ENCODE measurements at places on chromosomes 2 and 18.

- no peak for DNase-seq
- no peak overlapping the region for H3K4me3 ChIP-seq
- no peak overlapping the region for H3K27ac ChIP-seq
- H3K4me1 ChIP-seq, result peaks cover 3% of the 10 kb centered on the region
Measured at GRCh38 chr2:44197816-44198215, 29.1 kb downstream of the PPM1B start.

DNA sequence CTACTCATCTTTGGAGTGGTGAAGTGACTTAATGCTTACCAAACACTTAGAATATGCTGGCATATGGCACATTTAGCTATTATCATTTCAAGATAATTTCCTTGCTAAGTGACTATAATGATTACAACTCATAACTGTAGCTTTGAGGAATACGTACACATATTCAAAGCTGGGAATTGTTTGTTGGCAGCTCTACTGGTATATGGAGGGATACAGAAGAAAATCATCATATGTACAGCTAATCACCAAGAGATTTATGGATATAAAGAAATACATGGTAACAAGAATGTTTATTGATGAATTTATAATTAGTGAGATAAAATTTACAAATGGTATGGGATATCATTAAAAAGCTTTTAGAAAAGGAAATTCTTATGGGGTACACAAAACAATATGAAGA is 207.2 kb downstream of the GALNT13 start:
- DNase-seq, result no peak
- no peaks in the 10 kb centered on the region for H3K4me1 ChIP-seq
- no peaks in the 10 kb centered on the region for H3K36me3 ChIP-seq
- no peak overlapping the region for H3K4me3 ChIP-seq

- H3K4me3 ChIP-seq, result no peak within 1 kb of the TSS
- H3K4me1 ChIP-seq, result no peaks in the 10 kb centered on the region
- no peaks in the 10 kb centered on the region for H3K27me3 ChIP-seq
- no peak for DNase-seq
- H3K36me3 ChIP-seq, result no peaks in the 10 kb centered on the region
Measured at GRCh38 chr2:166494140-166494624, at the start of gene SCN7A. SCN7A (minus strand) TSS chr2:166494249; CDS start chr2:166477696, 16,553 bp downstream.

GRCh38 chr2:47725808-47726207 is 57.1 kb upstream of the MSH6 start:
- no peaks in the 10 kb centered on the region for H3K27me3 ChIP-seq
- no peak overlapping the region for H3K4me3 ChIP-seq
- H3K36me3 ChIP-seq, result no peaks in the 10 kb centered on the region
- H3K4me1 ChIP-seq, result peaks cover 9% of the 10 kb centered on the region
- no peak overlapping the region for H3K27ac ChIP-seq

- H3K27ac ChIP-seq, result peak overlapping the region; percentile 51
- DNase-seq, result peak; percentile 69
- peaks cover 17% of the 10 kb centered on the region for H3K4me1 ChIP-seq
- no peak overlapping the region for H3K4me3 ChIP-seq
- H3K36me3 ChIP-seq, result no peaks in the 10 kb centered on the region
Measured at GRCh38 chr2:60867848-60868247, 13.5 kb upstream of the REL start.

- no peak overlapping the region for H3K27ac ChIP-seq
- H3K4me1 ChIP-seq, result no peaks in the 10 kb centered on the region
- no peak overlapping the region for H3K4me3 ChIP-seq
Measured at GRCh38 chr2:163462993-163463392, 272.8 kb downstream of the FIGN start.

GRCh38 chr2:127142663-127143630 is 36.0 kb upstream of the BIN1 start:
- H3K36me3 ChIP-seq, result no peaks in the 10 kb centered on the region
- no peaks in the 10 kb centered on the region for H3K4me1 ChIP-seq
- H3K27me3 ChIP-seq, result no peaks in the 10 kb centered on the region
- DNase-seq, result no peak

- H3K36me3 ChIP-seq, result no peaks in the 10 kb centered on the region
- no peak overlapping the region for H3K4me3 ChIP-seq
- H3K4me1 ChIP-seq, result no peaks in the 10 kb centered on the region
- no peak overlapping the region for H3K27ac ChIP-seq
- H3K27me3 ChIP-seq, result no peaks in the 10 kb centered on the region
Measured at GRCh38 chr2:70391988-70392387, 90.1 kb upstream of the FAM136A start.

- H3K27ac ChIP-seq, result no peak overlapping the region
- no peak overlapping the region for H3K4me3 ChIP-seq
- peaks cover 51% of the 10 kb centered on the region for H3K36me3 ChIP-seq
- no peak for DNase-seq
- no peaks in the 10 kb centered on the region for H3K27me3 ChIP-seq
Measured at GRCh38 chr2:99425022-99425421, 64.8 kb downstream of the REV1 start.

GRCh38 chr18:31066266-31066665 is 23.7 kb upstream of the DSC3 start:
- no peak overlapping the region for H3K4me3 ChIP-seq
- H3K36me3 ChIP-seq, result no peaks in the 10 kb centered on the region
- H3K27me3 ChIP-seq, result no peaks in the 10 kb centered on the region

GRCh38 chr2:232415736-232416520 is 9.3 kb downstream of the ALPG start:
- peaks cover 8% of the 10 kb centered on the region for H3K4me1 ChIP-seq
- H3K36me3 ChIP-seq, result no peaks in the 10 kb centered on the region
- H3K27ac ChIP-seq, result no peak overlapping the region

- no peaks in the 10 kb centered on the region for H3K27me3 ChIP-seq
- peaks cover 36% of the 10 kb centered on the region for H3K36me3 ChIP-seq
- H3K4me3 ChIP-seq, result no peak overlapping the region
- DNase-seq, result no peak
- peak overlapping the region; percentile 11 for H3K27ac ChIP-seq
- peaks cover 13% of the 10 kb centered on the region for H3K4me1 ChIP-seq
Measured at GRCh38 chr2:69917852-69918251, 2.9 kb downstream of the MXD1 start.

DNA sequence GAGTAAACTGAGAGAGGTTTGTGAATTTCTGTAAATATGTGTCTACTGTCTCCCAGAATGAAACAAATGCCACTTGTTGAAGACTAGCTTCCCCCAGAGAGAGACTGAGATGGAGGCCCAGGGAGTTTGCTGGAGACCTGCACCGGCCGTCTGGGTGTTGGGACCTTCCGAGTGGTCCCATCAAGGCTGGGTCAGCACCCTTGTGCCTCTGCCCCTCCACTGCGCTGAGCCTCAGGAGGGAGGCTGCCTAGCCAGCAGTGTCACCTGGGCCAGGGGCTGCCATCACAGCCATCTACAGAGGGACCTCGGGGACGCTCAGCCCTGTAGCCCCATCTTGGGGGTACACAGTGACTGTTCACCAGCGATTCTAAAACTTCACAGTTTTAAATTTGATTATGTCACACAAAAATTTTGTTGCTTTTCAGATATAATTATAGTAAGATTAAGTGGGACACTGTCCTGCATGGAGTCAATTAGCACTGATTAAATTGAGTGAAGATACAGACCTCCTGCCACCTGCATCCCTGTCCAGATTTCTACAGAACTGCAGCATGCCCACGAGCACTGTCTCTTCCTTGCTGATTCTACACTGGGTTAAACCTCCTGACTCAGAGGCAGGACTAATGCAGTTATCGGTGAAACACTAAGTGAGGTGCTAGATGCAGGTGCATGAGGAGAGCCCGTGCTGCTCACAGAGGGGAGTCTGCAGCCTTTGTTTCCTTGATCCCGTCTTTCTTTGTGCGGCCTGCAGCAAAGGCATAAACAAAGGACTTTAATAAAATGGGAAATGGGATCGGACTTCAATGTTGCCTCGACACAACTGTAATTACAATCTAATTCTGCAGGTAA is 50.5 kb downstream of the TMEM18 start:
- no peaks in the 10 kb centered on the region for H3K27me3 ChIP-seq
- no peak overlapping the region for H3K4me3 ChIP-seq
- H3K36me3 ChIP-seq, result no peaks in the 10 kb centered on the region

- no peak for DNase-seq
- H3K4me1 ChIP-seq, result peaks cover 16% of the 10 kb centered on the region
Measured at GRCh38 chr2:190582019-190582418, 47.5 kb upstream of the NEMP2 start.

GRCh38 chr2:33632831-33633230 is 33.7 kb upstream of the FAM98A start:
- H3K4me3 ChIP-seq, result no peak overlapping the region
- no peaks in the 10 kb centered on the region for H3K4me1 ChIP-seq
- no peaks in the 10 kb centered on the region for H3K36me3 ChIP-seq

- DNase-seq, result no peak
- H3K27me3 ChIP-seq, result no peaks in the 10 kb centered on the region
- H3K4me3 ChIP-seq, result no peak overlapping the region
- no peak overlapping the region for H3K27ac ChIP-seq
Measured at GRCh38 chr2:185984670-185985069, 246.1 kb downstream of the FSIP2 start.

GRCh38 chr18:36459786-36460185 is 162.3 kb downstream of the FHOD3 start:
- no peak overlapping the region for H3K4me3 ChIP-seq
- H3K27ac ChIP-seq, result no peak overlapping the region
- H3K4me1 ChIP-seq, result no peaks in the 10 kb centered on the region

- H3K4me1 ChIP-seq, result no peaks in the 10 kb centered on the region
- no peaks in the 10 kb centered on the region for H3K27me3 ChIP-seq
- no peak overlapping the region for H3K4me3 ChIP-seq
- H3K27ac ChIP-seq, result no peak overlapping the region
- DNase-seq, result no peak
Measured at GRCh38 chr18:50607378-50607926, 47.6 kb downstream of the MAPK4 start.

DNA sequence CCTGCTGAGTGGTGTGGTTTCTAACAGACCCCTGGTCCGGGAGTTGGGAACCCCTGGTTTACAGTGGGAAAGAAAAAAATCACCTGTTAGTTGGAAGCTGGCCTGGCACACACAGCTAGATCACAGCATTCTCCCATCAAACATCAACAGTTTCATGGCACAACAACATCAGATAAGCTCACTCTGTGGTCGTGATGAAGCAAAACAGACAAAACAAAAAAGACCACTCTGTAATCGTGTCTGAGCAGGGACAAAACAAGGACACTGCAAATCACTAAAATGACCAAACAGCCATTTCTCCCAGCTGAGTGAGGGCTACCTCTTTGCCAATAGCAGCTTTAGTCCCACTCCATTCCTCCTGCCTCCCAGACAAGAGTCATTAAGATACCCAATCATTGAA is 9.0 kb upstream of the IMPACT start:
- no peak overlapping the region for H3K27ac ChIP-seq
- no peak for DNase-seq
- no peaks in the 10 kb centered on the region for H3K4me1 ChIP-seq
- H3K4me3 ChIP-seq, result no peak overlapping the region
- peaks cover 7% of the 10 kb centered on the region for H3K27me3 ChIP-seq
- H3K36me3 ChIP-seq, result no peaks in the 10 kb centered on the region

DNA sequence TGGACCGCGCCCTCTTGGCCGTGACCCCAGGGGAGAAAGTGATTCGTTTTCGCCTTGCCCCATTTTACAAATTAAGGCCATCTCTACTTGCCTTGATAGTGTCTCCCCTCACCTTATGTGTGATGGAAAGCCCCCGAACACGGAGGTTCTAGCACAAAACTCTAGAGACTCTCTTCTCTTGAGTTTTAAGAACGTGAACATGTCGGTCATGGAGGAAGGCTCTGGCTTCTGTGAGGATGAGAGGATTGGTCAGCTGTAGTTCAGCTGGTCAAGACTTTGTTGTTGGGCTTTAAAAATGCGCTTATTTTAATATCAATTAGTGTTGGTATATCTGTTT is 828 bp downstream of the DYNC1I2 start:
- peak overlapping the region; percentile 95 for H3K4me3 ChIP-seq
- no peaks in the 10 kb centered on the region for H3K27me3 ChIP-seq
- peaks cover 7% of the 10 kb centered on the region for H3K4me1 ChIP-seq
- no peak for DNase-seq

DNA sequence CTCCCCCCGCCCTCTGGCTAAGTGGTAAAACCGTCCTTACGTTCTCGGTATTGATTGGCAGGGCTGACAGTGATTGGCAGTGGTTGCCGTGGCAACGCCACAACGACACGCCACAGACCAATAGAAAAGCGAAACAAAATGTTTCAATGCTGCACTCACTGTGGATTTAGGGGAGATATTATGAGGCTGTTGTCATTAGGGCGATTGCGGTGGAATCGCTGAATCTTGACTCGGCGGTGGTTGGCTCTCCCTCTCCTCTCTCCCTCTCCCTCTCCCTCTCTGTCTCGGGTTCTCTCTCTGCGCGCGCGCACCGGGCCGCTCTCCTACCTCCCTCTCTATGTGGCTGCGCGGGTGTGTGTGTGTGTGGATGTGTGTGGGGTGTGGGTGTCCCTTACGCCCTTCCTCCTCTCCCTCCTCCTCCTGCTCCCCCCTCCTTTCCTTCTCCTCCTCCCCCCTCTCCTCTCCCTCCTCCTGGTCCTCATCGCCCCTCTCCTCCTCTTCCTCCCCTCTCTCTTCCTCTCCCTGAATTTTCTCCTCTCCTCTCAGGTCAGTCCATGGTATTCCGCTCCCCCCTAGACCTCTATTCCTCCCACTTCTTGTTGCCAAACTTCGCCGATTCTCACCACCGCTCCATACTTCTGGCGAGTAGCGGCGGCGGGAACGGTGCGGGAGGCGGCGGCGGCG is at the start of gene SIX3:
TSS of gene SIX3 (plus strand) at position 152 of the 684 bp plus-strand sequence. CDS start at position 555, 403 bp downstream.
- H3K36me3 ChIP-seq, result no peaks in the 10 kb centered on the region
- DNase-seq, result peak; percentile 56
- peaks cover 58% of the 10 kb centered on the region for H3K27me3 ChIP-seq
- H3K27ac ChIP-seq, result no peak within 1 kb of the TSS

DNA sequence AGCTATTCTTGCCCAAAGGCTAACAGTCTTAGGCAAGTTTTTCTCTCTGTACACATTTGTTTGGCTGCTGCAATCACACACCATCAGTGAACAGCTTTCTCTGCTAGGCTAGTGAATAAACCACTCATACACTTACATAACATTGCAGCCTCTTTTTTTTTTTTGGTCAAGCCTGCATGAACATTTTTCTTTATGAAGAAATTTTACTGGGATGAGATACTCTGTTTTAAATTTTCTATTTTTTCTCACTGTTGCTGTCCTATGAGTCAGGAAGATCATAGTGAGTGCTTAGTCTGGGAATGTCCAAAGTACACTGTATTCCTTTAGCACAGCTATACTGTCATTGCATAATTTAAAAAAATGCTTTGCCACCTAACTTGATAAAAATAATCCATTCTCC is 58.5 kb downstream of the ROCK1 start:
- DNase-seq, result no peak
- H3K27ac ChIP-seq, result no peak overlapping the region
- peaks cover 13% of the 10 kb centered on the region for H3K4me1 ChIP-seq
- no peaks in the 10 kb centered on the region for H3K27me3 ChIP-seq
- H3K4me3 ChIP-seq, result no peak overlapping the region
- peaks cover under 1% of the 10 kb centered on the region for H3K36me3 ChIP-seq

GRCh38 chr18:22674272-22674671 is 256.6 kb upstream of the CTAGE1 start:
- no peaks in the 10 kb centered on the region for H3K4me1 ChIP-seq
- no peaks in the 10 kb centered on the region for H3K36me3 ChIP-seq
- H3K27ac ChIP-seq, result no peak overlapping the region
- no peak overlapping the region for H3K4me3 ChIP-seq

GRCh38 chr18:44090453-44090852 is 590.2 kb upstream of the SETBP1 start:
- no peak overlapping the region for H3K4me3 ChIP-seq

- no peaks in the 10 kb centered on the region for H3K4me1 ChIP-seq
- no peak overlapping the region for H3K27ac ChIP-seq
- H3K4me3 ChIP-seq, result no peak overlapping the region
Measured at GRCh38 chr2:208466151-208466919, 59.7 kb downstream of the PTH2R start.
